ENCODE measurements at places on chromosomes 12 and 14.

GRCh38 chr12:2376908-2377657 is 324.3 kb downstream of the CACNA1C start:
- no peak for DNase-seq

DNA sequence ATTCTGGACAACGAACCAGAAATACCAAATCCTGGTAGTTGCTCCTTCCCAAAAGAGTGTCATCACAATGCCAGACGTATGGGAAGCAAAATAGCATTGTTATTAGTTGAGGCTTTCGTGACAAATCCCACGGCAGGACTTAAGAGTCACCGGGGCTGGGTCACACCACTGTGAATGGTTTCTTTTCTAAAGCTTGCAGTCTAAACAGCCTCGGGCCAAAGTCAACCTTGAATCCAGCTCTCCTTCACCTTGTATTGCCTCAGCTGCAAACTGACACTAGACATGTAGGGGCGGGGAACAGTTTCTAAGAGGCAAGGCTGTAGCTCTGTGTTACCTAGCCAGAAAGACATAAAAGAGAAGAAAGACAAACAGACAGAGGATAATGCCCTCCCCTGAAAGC is 734.8 kb downstream of the MED13L start:
- no peak for DNase-seq

DNA sequence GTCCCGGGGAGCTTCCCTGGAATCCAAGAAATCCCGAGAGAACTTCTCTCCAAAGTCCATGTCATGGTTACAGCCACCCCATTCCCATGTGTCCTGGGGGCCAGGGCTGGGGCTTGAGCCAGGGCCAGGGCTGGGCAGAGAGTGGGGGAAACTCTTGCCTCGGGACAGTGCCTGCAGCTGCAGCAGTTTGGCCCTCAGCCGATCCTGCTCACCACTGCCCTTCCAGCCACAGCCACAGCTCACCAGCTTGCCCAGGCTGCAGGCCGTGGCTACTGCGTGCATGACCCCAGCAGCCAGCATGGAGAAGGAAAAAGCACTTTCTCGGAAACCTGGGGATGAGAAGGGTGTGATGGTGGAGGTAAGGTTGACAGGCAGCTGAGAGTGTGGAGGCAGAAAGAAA is 3.5 kb downstream of the WNT10B start:
- no peak for DNase-seq

DNA sequence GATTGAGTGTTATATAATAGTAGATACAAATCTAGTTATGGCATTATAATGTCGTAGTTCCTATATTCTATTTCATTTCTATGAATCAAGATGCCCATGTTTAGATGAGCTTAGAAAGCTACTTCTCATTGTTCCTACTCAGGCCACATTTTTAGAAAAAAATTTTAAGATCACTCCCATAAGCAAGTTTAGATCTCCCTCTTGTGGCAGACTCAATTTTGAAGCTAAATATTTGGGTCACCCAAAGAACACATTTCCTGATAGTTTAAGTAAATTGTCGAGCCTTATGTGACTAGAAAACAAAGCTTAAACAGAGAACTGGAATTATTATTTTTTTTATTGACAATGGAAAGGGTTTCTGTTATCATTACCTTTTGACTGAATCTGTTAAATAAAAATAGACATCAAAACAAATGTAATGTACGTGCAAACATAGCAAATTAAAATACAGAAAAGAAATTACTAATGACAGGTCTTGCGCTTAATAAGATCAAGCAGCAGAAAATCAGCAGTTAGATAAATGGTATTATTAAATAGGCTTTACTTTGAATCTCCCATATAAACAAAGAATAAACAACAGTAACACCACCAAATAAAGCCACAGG is 180.2 kb downstream of the ACSS3 start:
- no peak for DNase-seq

DNA sequence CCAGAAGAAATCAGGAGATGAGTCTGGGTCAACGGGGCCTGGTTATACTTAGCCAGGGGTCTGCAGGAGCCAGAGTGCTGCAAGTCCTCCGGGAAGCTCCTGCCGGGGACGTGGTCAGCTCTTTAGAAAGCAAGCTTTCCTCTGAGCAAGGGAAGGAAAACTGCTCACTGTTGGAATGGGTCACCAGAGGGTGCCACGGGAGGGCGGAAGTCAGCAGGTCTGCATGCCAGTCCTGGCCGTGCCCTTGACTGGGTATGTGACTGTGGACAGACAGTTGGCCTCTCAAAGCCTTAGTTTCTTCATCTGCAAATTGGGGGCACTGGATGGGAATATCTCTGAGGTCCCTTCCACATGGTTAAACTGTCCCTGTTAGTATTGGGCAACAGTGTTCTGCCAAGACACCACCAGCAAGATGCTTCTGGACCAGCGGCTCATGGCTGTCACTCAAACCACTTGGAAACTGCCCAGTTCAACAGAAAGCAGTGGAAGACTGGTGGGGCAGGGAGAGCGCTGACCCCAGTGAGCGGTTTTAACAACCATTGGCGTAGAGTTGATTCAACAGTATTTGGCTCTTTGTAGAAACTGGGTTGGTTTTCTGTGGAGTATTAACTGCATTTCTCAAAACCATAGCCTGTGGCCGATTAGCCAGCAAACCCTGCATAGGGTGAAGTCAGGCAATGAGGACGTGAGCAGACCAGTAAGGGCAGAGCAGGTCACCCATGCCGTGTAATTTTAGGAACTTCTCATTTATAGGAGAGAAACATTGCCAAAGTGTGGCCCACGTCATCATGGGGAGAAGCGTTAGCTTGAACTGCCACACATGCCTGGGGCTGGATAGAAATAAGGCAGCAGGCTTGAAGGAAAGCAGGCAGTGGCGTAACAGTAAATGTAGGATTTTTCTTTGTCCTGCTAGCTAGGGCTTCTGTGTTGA is 163.9 kb upstream of the PRMT8 start:
- no peak for DNase-seq

GRCh38 chr14:23366426-23366921 is 1.5 kb upstream of the EFS start:
- no peak for DNase-seq

- no peak for DNase-seq
These were observed 173.9 kb upstream of the PLEKHA5 start for GRCh38 chr12:18955594-18955993.

DNA sequence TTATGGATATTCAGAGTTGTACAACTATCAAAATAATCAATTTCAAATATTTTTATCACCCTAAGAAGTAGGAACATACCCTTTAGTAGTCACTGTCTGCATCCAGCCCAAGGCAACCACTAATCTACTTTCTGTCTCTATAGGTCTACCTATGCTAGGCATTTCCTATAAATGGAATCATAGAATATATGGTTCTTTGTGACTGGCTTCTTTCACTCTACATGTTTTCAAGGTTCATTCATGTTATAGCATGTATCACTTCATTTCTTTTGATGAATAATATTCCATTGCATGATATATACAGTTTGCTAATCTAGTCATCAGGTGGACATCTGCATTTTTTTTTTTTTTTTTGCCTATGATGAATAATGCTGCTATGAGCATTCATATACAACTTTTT is 112.4 kb downstream of the PPP1R12A start:
- no peak for DNase-seq

DNA sequence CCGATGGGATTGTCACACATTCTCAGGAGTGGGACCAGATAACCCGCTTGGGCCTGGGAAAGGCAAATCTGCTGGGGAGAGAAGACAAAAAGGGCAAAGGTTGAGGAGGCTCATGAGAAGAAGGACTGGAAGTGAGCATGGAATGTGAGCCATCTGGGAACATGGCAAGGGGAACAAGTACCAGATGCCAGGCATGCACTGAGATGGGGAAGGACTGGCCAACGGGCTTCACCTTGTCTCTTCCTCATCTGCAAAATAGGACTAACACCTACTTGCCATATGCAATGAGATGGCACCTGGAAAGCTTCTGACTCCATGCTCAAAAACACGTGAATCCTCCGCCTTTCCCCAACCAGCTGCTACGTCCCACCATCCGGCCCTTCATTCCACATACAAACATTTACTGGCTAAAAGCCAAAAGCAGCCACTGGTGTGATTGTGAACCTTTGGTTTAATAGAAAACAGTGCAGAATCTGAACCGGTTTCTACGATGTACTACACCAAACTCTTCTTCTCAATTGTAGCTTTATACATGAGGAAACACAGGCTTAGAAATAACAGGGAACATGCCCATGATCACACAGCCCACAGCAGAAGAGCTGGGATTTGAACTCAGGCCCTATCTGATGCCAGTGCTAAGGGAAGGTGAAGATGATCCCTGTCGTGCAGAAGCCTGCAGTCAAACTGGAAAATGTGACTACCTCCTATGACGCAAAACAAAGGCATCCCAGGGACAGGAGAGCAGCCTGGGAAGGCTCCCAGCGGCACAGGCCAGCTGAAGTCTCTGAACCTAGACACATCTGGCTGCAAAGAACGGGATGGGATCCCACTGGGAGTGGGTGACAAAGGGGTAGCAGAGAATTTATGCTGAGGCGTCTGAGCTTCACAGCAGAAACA is 112.1 kb downstream of the TTC7B start:
- DNase-seq: no peak
